ENCODE measurements at places on chromosomes 4 and X.
A peak's percentile ranks its signal among the peaks of the same experiment; 100 is the strongest.

DNA sequence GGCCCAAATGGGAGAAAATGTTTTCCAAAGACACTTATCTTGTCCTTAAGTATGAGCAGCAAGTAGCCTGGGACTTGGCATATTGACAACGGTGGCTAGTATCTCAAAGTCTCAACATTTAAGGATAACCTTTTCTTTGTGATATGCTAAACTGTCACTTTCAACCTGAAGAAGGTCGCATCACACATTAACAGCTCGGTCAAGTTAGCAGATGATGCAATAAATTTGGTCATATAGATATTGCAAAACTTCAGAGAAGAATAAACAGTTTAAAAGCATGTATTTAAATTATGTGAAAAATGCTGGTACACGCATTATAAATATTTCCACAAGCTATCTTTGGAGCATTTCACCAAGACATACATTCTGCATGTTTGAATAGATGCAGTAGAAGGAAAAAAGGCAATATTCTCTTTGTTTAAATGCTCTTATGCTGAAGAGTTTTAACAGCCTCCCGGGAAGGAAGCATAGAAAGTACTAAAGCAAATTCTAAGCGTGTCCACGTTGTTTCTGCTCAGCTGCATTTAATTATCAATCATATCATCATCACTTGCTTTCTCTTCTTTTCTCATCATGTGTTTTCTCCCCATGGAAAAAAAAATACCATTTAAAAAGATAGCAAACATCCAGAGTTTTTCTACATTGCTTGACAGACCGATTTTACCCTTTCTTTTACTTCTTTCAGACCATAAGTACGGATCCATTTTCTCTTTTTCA, 24.2 kb downstream of the ARHGAP6 start:
- peak; percentile 28 for DNase-seq

DNA sequence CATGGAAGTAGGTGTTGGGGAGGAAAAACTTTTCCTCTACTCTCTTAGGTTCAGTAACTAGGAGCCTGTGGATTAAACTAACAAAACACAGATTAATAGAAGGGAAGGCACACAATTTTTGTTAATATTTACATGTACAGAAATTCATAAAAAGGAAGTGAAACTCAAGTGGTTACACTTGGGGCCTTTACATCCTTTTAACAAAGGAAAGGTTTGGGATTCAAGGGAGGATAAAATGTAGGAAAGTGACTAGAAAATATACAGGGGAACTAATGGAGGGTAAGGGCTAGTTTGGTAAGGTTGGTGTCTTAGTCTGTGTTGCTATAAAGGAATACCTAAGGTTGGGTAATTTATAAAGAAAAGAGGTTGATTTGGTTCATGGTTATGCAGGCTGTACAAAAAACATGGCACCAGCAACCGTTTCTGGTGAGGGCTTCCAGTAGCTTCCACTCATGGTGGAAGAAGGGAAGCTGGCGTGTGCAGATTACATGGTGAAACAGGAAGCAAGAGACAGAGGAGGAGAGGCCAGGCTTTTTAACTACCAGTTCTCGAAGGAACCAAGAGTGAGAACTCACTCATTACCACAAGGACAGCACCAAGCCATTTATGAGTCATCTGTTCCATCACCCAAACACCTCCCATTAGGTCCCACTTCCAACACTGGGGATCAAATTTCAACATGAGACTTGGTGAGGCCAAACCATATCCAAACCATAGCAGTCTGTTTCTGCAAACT, 124.4 kb downstream of the CHRDL1 start:
- peak; percentile 21 for DNase-seq

- no peak for DNase-seq
Measured at GRCh38 chr4:35541146-35541887, 703.0 kb downstream of the ARAP2 start.

- no peak for DNase-seq
Measured at GRCh38 chr4:107989162-107989536, 540 bp upstream of the HADH start.

GRCh38 chr4:125140966-125141495, 173.7 kb upstream of the FAT4 start:
- peak; percentile 10 for DNase-seq

GRCh38 chr4:121096629-121097028, 24.3 kb upstream of the NDNF start:
- DNase-seq = peak; percentile 57

GRCh38 chrX:71482228-71482958, 50.5 kb upstream of the OGT start:
- DNase-seq = peak; percentile 2

DNA sequence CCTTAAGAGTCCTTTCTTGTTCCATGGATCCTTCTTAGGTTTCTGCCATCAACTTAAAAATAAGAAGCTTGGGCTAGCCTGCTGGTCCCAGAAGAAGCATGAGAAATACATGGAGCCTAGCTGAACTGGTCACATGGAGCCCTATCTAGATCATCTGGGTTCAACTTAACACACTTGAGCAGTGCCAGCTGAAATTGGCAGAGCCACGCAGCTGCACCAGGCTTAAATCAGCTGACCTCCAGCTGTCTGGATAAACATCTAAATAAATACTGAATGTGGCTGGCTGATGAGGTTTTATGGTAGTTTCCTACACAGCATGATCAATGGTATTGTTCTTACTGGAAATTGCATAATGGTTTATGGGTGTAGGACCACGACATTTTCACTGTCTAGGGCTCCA, 598.4 kb upstream of the FAM241A start:
- DNase-seq = no peak

GRCh38 chr4:133856731-133857355, 344.7 kb downstream of the PABPC4L start:
- DNase-seq = peak; percentile 54

GRCh38 chr4:139457318-139457717, 3.4 kb downstream of the RAB33B start:
- DNase-seq = no peak

GRCh38 chr4:139560406-139561104, 4.5 kb upstream of the SETD7 start:
- no peak for DNase-seq

- DNase-seq = no peak
Measured at GRCh38 chr4:185502386-185502785, 30.9 kb upstream of the CCDC110 start.

DNA sequence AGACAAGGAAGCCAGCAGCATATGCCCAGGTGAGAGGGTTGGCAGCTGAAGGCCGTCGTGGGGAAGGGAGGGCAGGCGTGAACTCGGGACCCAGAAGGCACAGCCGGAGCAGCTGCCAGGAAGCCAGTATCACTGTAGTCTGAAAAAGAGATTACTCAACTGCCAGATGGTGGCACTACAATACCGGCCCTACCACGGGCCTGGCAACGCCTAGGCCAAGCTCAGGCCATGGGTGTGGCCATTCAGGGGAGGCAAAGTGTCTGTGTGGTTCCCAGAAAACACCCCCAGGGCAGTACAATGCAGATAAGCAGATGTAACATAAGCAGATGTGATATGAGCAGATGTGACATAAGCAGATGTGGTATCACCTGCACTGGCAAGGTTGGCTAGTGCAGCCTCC, 236.0 kb downstream of the AFAP1 start:
- DNase-seq = no peak

- DNase-seq = no peak
Measured at GRCh38 chrX:110201799-110202198, 116.1 kb downstream of the AMMECR1 start.

- DNase-seq = no peak
Measured at GRCh38 chr4:27916452-27917184, 1056.0 kb downstream of the STIM2 start.

DNA sequence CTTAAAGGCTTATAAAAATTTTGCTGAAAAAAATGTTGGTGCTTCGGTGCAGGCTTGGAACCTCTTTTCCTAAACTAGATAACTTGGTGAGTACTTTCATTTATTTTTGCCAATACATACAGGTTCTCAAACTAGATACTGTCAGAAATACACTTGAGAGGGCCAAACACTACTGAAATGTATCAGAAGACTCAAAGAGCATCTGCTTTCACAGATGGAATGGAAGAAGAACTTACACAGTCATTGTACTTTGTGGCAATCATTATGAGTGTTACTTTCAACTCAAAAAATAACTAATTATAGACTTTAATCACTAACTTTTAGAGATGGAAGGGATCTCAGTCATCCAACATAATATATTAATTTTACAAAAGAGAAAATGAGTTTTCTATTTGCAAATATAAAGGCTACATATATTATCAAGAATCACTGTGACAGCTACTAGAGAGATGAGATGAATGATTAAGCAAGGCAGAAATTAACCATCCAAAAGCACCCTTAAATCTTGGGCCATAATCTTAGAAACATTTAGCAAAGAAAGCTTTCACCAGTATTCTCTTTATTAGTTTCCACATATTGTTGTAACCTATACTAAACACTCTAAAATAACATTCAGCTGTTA, 1.0 kb downstream of the ENAM start:
- no peak for DNase-seq
